ENCODE measurements at places on chromosomes 3 and 15.

DNA sequence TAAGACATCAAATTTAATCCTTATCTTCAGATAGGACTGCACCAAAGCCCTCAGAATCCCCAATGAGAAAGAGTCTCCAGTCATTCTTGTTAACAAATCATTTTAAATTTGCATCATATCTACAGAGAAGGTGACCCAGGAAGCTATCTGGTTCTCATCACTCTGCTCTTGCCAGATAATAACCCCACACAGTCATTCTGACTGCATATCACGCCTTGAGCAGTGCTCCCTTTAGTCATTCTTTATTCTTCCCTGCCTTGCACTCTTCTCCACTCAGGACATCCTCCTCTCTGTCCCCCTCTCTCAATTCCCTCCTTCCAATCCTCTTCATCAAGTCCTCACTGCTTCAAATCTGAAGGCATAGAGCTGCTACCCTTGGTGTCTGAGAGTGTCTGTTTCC is 83.7 kb upstream of the COL6A6 start:
- DNase-seq, result no peak

- DNase-seq, result no peak
Observed at GRCh38 chr3:30069056-30069455, 537.3 kb upstream of the TGFBR2 start.

- DNase-seq, result no peak
Observed at GRCh38 chr15:60208709-60209108, 189.1 kb downstream of the ANXA2 start.

DNA sequence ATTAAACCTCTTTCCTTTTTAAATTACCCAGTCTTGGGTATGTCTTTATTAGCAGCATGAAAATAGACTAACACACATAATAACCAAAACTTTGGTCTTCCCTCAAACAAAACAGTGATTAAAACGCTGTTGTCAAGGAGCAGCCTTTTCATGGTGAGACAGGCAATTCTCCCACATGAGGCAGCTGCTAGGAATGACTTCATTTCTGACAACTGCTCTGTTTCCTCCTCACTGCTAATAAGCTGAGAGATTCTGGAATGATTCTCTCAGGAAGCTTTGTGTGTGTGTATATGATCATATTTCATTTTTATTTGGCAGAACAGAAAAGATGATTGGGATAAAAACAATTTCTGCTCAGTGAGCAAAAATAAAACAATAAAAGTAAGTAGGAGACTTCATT is 580.6 kb upstream of the ADAMTS9 start:
- no peak for DNase-seq

DNA sequence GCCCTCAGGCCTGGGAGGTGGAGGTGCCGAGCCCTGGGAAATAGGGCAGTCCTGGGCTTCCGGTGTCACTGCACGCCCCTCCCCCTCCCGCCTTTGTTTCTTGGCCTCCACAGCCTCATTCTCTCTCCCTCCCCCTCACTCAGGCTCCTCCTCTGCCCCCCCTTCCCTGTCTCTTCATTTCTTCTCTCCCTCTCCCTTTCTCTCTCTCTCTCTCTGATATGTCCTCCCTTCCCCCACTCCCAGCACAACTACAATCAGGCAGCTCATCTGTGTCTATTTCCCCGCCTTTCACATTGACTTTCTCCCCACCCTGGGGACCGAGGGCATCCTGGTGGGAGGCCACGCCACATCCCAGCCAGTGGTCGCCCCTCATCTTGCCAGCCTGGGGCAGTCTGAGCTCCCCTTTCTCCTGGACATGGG is 40.2 kb downstream of the IDH2 start:
- no peak for DNase-seq

DNA sequence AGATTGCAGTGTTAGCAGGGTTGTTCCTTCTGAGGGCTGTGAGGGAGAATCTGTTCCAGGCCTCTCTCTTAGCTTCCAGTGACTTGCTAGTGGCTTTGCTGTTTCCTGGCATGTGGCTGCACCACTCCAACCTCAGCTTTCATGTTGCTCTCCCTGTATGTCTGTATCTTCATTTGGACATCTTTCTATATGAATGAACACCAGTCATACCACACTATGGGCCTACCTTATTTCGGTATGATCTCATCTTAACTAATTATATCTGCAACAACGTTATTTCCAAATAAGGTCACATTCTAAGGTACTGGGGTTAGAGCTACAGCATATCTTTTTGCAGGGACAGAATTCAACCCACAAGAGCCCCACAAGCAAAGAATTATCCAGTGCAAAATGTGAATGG is 356.7 kb upstream of the UMPS start:
- DNase-seq, result no peak

DNA sequence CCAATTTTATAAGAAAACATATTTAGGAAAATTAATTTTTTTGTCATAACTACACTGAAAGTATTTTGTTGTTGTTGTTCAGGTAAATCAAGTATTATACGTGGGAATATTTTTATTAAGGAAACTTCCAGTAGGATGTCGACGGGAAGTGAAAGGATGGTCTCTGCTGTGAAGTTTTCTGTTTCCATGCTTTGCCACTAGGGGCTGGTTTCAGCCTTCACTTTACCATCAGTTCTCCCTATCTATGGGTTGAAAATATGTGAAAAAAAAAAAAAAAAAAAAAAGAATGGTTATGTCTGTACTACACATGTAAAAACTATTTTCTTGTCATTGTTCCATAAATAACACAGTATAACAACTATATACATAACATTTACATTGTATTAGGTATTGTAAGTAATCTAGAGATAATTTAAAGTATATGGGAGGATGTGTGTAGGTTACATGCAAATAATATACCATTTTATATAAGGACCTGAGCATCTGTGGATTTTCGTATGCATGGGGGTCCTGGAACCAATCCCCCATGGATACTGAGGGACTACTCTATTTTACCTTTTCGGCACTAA is 136.7 kb downstream of the SMAD6 start:
- no peak for DNase-seq

DNA sequence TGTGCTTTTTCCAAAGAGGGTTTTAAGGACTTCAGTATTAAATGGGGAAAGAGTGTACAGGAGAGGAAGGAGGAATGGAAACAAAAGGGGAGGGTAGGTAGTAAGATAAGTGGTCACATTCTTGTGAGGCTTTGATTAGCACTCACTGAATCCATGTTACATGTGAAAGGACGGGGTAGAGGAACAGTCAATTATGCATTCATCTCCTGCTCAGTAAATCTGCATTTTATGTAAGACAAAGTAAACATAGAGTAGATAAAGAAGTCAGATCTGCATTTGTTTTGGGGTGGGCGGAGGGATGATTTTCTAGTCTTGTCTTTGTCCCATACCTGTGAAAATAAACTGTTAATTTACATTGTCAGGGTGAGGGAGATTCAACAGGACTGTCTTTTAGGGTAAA is 50.8 kb downstream of the SACM1L start:
- DNase-seq, result no peak

GRCh38 chr3:134496471-134497071 is 10.7 kb downstream of the CEP63 start:
- no peak for DNase-seq

DNA sequence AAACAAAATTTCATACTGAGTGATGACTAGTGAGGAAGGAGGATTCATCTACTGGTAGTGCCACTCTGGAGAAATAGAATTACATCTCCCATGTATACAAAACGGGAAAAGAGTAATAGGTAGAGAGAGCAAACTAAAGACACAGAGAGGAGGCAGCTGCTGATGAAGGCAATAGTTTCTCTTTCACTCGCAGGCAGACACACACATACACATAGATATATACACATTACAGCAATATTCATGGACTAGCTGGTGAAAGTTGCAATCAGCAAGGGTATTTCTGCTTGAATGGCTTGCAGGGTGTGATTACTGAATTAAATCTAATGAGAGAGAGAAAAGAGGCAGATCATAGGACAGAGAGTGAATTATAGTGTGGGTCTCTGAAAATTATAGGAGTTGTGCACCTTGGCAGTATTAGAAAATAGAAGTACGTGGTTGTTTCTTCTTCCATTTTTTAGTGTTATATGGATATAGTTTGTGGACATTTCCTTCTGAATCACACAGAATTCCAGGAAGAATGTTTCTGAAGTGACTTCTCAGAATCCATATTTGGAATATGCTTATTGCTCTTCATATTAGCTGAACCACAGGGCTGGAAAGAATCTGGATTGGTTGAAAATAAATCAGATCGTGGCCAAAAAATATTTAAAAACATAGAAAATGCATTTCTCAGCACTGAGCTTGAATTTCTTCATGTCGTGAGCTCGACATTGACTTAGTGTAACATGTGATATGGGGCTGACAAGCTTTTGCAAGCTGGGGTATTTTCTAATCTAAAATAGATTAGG is 991.2 kb downstream of the TUSC7 start:
- no peak for DNase-seq

- DNase-seq, result no peak
Observed at GRCh38 chr3:113985541-113985940, 37.7 kb downstream of the ZDHHC23 start.

DNA sequence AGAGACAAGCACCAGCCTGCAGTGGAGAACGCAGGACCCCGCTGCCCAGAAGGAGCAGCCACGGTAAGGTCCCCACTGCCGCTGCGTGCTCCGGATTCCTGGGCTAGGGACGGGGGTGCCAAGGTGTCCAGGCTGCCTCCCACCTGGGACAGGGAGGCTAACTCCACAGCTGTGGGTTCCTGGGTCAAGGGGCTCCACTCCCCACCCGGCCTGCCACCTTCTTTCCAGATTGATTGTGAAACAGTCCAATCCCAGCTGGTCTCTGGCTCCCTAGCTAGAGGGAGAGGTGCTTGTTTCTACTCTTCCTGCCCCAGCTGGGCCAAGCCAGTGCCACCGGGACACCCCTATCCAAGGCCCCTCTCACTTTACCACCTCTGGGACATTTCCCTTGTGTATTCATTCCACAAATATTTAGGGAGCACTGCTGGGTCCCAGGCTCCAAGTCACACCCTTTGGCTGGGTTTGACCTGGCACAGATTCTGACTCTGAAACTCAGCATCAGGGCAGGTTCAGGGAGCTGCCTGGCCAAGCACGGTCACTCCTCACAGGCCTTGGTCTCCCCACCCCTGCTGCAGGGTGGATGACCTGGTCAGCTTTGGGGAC is 1.9 kb downstream of the PAK6 start:
- no peak for DNase-seq

DNA sequence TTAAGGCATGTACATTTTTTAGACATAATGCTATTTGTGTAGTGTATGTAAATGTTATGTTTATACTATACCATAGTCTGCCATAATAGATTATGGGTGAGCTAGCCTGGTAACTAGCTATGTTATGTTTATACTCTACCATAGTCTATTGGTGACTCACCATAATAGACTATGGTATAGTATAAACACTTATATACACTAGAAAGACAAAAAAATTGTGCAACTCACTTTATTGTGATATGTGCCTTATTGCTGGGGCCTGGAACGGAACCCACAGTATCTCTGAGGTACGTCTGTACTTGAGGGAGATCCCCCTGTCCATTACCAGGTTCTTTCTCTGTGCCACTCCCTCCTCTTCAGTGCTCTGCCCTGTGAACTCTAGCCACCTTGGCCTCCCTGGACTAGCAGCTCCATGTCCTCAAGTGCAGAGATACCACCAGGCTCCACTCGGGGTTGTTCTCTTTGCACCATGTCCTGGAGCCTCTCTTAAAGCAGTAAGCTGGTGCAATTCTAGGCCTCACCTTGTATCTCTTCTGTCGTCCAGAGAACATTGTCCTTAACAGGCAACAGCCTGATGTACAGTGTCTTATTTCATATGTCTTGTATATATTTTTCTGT is 60.8 kb upstream of the PXYLP1 start:
- DNase-seq, result no peak

- no peak for DNase-seq
Observed at GRCh38 chr15:47013446-47013845, 703.9 kb upstream of the SEMA6D start.

GRCh38 chr15:67560320-67560719 is 17.8 kb downstream of the MAP2K5 start:
- DNase-seq, result no peak

DNA sequence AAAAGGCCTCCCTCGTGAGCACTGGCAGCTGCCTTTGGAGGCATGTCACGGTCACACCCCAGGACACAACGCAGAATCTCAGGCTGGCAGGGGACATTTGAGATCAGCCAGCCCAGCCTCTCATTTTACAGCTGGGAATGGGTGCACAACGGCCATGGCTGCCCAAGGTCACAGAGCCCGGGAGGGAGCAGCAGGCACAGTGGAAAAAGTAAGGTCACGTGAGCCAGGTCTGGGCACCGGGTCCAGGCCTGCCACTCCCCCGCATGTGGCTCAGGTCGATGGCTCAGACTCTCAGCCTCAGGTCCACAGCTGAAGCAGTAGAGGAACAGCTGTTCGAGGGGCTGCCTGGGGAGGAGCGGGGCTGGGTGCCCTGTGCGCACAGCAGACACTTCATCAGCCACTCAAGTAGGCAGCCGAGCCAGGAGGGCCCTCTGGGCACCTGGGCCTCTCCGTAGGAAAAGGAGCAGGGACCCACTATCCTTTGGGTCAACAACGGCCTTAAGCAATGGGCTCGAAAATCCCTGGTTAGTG is 260.6 kb downstream of the GOLGA6L6 start:
- DNase-seq, result no peak

- no peak for DNase-seq
Observed at GRCh38 chr3:114847564-114847963, 299.5 kb downstream of the ZBTB20 start.

DNA sequence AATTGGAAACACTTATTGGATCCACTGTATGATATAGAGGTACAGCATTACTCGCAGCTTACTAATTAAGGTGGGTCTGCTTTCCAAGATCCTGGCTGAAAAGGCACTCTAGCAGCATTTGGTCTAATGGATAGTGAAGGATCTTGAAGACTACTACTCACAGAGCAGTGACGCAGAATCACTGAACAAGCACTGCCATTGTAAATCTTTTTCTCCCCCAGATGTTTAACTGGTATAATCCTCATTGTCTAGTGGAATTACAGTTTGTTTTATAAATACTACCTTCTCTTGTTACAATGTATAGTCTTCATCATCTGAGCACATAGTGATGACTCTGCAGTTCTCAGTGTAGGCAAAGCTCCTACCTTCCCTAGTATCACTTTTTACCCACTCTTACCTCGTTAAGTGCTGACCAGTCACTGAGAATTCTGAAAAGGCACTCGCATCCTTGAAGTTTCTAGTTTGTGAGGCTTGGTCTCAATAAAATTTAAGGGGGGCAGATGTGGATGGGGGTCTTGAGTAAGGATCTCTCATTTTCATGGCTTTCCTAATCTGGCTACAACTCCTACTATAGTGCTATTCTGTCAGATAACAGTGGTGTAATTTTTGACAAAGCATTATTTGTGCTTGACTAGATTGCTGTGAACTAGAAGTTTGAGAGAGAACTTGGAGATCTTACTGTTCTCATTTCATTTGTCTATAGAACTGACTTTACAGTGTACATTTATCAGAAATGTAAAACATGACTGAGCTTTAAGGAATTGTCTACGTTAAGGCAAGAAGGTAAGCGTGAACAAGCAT is 23.2 kb downstream of the MAPK6 start:
- no peak for DNase-seq

GRCh38 chr3:122936335-122936734 is 91.2 kb downstream of the SEMA5B start:
- no peak for DNase-seq

- no peak for DNase-seq
Observed at GRCh38 chr3:138732456-138732855, 102.3 kb downstream of the PIK3CB start.
